Ureter (tissue), 1 donor: ENCODE measurements at places on chromosomes 5 and 9. TPM values are rescaled to one million over a fixed set of nuclear protein-coding genes. Genes with fewer than 3 reads are reported as not detected.

FANCC gene
- total RNA-seq, result 16.5 TPM

RUFY1 gene
- 64.6 TPM for total RNA-seq

TAS2R1 gene
- total RNA-seq, result not detected

PCDHGA3 gene
- 2.9 TPM for total RNA-seq

LCP2 gene
- 21.7 TPM for total RNA-seq

PDZD2 gene
- total RNA-seq, result 7.8 TPM

SUSD1 gene
- 45.8 TPM for total RNA-seq

IL5 gene
- not detected for total RNA-seq

ARSI gene
- 0.65 TPM for total RNA-seq

MYMK gene
- total RNA-seq, result not detected

ENTREP1 gene
- 14.6 TPM for total RNA-seq

ERMP1 gene
- total RNA-seq, result 106 TPM

MAP1B gene
- 128 TPM for total RNA-seq

FBP2 gene
- total RNA-seq, result 0.29 TPM

STK32A gene
- 9.7 TPM for total RNA-seq

MAT2B gene
- 53.5 TPM for total RNA-seq

NOXA1 gene
- 12.5 TPM for total RNA-seq

PCDHB14 gene
- 6.8 TPM for total RNA-seq

TICAM2 gene
- total RNA-seq, result 2.8 TPM

SNCAIP gene
- total RNA-seq, result 3.3 TPM

SHLD3 gene
- 2.3 TPM for total RNA-seq

LRRC19 gene
- total RNA-seq, result not detected

CKMT2 gene
- 6.6 TPM for total RNA-seq

BARX1 gene
- not detected for total RNA-seq

MARCOL gene
- total RNA-seq, result not detected

CCDC69 gene
- 53.4 TPM for total RNA-seq

FOXD4 gene
- total RNA-seq, result not detected

CDX1 gene
- not detected for total RNA-seq

SVEP1 gene
- 19.7 TPM for total RNA-seq

ENHO gene
- 0.36 TPM for total RNA-seq

TAF1L gene
- not detected for total RNA-seq

TRIM36 gene
- 0.62 TPM for total RNA-seq

SLC6A18 gene
- total RNA-seq, result not detected

SLC36A3 gene
- not detected for total RNA-seq

PPP2R2B gene
- total RNA-seq, result 25.9 TPM

ECSCR gene
- total RNA-seq, result 31.1 TPM

FOXD4L6 gene
- total RNA-seq, result not detected

F2RL2 gene
- total RNA-seq, result not detected
